NCI-H510A treated with DMSO at 0.1 percent for 48 hours (cell line): ENCODE measurements at places on chromosomes 3 and 15.

GRCh38 chr15:44435893-44436667, 8.7 kb downstream of the CTDSPL2 start:
- DNase-seq = no peak

- DNase-seq = no peak
Measured at GRCh38 chr15:90979582-90979981, 14.8 kb downstream of the PRC1 start.

DNA sequence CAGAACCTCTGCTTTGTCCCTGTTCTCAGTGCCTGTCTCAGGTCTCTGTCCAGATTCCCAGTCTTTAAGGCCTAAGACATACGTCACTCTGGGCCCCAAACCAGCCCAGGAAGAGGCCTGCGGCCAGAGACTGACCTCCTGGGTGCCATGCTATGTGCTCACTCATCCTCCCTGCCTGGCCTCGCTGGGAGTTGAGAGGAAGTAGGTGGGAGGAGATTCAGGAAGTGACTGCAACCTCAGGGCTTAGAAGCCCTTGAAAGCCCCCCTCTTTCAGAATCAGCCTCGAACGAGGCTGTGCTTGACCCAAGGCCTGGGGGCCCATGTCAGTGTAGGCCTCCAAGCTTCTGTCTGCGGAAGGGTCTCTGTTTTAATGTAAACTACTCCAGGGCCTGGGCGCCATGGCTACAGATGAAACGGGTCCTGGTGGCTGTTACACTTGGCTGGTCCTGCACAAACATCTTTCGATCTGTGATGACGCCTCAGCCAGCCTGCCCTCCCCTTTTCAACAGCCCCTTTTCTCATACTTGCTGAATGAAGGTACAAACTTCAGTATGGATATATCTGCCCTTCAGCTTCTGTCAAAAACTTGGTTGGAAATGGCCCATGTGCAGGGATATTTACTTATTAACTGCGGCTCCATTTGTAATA, 11.7 kb downstream of the RASGRF1 start:
- no peak for DNase-seq

- DNase-seq = peak; percentile 53
Measured at GRCh38 chr15:63501256-63502089, 2.9 kb upstream of the USP3 start.

GRCh38 chr3:160831401-160831800, 75.4 kb downstream of the PPM1L start:
- no peak for DNase-seq

DNA sequence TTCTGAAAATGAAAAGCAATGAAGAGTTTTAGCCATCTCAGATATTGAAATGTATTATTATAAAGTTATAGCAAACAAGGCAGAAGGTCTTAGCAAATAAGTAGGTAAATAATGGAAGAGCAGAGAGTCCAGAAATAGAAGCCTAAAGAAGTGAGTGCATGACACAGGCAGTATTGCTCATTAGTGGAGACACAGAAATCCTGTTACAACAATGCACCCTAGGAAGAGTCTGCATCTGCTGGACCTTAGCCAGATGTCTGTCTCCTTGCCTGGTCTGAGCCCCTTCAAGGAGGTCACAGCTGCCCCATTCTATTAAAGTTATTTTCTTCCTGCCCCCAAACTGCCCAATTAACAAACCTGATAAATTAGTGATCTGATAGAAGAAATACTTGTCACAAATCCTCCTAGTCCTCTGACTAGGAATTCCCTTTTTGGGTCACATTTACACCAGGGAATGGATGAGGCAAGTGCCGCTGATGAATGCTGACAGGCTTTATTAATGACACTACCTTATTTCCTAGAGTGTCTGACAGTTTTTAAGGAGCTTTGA, 51.9 kb downstream of the HOMER2 start:
- no peak for DNase-seq

GRCh38 chr3:61901986-61902385, 340.6 kb downstream of the PTPRG start:
- DNase-seq = no peak

GRCh38 chr3:175075269-175075668, 216.1 kb downstream of the NAALADL2 start:
- DNase-seq = no peak

DNA sequence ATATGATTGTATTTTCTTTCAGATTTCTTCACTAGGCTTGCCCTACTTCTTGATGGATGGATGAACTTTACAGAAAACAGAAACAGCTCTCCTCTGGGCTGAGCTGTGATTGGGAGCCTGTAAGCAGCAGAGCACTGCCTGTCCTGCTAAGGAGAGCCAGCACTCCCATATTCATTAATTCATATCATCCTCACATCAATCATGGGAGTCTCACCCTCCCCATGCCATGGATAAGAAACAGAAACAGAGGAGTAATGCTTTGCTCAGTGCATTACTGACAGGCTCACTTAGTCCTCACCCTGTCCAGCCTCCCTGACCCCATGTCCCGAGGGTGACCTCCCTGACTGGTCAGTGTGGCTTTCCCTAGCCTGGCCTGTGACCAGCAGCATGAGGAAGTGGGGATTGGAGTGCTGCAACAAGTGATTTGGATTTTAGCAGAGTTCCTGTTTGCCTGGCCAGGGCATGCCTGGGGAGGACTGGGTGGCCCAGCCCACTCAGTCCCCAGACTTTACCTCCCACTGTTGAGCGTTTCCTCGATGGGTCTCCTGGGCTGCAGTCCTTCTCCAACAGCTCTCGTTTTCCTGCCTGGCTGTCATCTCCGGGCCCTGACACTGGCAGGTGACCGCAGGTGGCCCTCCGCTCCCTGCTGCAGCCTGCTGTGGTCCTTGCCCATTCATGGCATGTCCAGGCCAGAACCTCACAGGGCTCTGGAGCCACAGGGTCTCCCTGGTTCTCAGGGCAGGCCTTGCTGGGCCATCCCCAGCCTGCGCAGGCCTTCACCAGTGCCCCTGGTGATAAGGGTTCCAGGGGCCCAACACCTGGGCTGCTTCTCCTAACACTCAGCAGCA, 1.3 kb upstream of the TMIE start:
- no peak for DNase-seq

GRCh38 chr15:28914483-28915023, 28.8 kb downstream of the APBA2 start:
- no peak for DNase-seq

DNA sequence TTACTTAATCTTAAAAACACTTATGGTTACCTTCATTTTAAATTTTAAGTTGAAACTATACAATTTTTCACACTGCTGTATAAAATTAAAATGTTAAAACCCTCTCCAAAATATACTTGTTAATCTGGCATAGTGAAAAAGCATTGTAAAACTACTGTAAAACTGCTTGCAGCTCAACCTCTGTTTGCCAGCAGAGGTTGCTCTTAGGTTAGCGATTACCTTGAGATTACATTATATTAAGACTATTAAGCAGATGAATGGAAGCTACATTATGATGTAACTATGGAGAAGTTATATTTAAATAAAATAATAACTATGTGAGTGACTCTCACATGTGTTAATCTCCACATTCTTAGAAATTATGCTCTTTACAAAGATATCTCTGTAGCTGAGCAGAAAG, 143.6 kb upstream of the SLITRK3 start:
- peak; percentile 56 for DNase-seq

GRCh38 chr3:81063896-81064295, 697.5 kb downstream of the GBE1 start:
- DNase-seq = no peak

- no peak for DNase-seq
Measured at GRCh38 chr3:81931265-81932251, 170.1 kb upstream of the GBE1 start.

DNA sequence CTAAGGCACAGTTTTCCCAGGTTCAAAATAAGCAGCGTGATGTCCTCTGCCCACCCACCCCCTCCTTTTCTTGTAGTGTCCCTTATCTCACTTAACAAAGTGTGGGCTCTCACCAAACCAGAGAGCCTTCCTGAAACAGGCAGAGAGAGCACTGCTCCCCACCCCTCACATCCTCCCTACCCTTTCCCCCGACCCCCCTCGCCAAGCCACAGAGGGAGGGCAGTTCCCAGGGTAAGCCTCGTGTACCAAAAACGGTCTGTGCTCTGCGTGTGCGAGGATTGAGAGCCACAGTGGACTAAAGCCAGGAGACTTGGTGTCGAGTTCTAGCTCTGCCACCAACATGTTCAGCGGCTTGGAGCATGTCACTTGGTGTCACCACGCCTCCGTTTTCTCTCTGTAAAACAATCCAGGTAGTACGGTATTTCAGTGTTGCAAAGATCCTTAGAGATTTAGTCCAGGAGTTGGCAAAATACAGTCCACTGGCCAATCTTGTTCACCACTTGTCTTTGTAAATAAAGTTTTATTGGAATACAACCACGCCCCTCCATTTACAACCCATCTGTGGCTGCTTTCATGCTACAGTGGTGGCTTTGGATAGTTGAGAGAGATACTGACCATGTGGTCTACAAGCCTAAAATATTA, 249.9 kb downstream of the OPA1 start:
- DNase-seq = no peak

DNA sequence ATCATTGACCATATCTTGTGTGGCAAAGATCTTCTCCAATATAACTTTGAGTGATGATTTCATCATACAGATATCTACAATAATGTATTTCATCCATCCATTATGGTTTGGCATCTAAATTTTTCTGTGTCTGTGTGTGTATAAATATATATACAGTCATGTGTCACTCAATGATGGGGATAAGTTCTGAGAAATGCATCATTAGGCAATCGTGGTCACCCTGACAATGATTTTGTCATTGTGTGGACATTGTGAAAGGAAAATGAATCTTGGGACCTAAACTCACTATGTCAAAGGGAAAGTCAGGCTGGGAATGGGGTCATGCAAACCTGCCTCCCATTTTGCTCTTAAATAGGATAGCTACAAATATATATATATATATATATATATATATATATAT, 12.4 kb downstream of the CFAP161 start:
- no peak for DNase-seq

DNA sequence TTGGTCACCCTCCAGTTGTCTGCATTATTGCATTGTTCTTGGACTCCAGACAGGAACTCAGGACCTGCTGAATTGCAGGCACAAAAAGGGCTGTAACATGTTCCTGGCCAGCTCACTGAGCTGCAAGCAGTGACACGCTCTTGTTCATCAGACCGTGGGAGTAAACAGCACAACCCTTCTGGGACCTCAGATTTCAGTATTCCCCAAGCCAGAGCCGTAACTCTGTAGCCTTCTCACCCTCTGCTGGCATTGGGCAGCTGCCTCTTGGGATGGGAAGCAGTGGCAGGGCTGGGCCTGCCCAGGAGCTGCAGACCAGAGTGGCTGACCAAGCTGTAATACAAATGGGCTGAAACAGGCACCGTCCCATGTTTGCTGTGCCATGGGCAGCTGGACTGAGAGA, 607.1 kb upstream of the BCHE start:
- peak; percentile 60 for DNase-seq
